RWPE2 (cell line): ENCODE measurements at places on chromosomes 3 and 15.

GRCh38 chr3:153313302-153313965, 151.4 kb downstream of the RAP2B start:
- no peak for DNase-seq
- no peaks in the 10 kb centered on the region for H3K27me3 ChIP-seq
- no peak overlapping the region for H3K4me3 ChIP-seq
- H3K4me1 ChIP-seq = peaks cover 9% of the 10 kb centered on the region

DNA sequence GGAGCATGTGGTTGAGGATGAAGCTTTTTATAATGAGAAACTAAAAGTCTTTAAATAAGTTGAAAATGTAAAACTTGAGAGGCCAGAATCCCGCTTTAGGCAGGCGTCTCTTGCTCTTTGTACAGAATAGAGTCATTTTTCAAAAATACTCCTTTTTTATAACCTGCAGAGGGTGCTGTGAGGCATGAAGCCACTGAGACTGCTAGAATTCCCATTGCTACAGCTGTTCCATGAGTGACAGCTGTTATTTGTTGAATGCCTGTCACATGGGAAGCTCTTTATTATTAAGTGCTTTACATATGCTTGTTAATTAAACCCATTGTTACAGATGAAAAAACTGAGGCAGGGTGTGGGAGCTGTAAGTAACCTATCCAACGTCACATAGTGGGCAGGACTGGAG, 18.5 kb downstream of the MINAR1 start:
- H3K4me3 ChIP-seq = no peak overlapping the region
- no peaks in the 10 kb centered on the region for H3K4me1 ChIP-seq
- H3K36me3 ChIP-seq = no peaks in the 10 kb centered on the region

- no peak overlapping the region for H3K4me3 ChIP-seq
- DNase-seq = no peak
- no peak overlapping the region for H3K27ac ChIP-seq
- H3K36me3 ChIP-seq = no peaks in the 10 kb centered on the region
Measured at GRCh38 chr3:128517648-128518047, 24.6 kb upstream of the GATA2 start.

- no peak for DNase-seq
- no peak overlapping the region for H3K4me3 ChIP-seq
- peaks cover 20% of the 10 kb centered on the region for H3K4me1 ChIP-seq
- H3K36me3 ChIP-seq = no peaks in the 10 kb centered on the region
- no peaks in the 10 kb centered on the region for H3K27me3 ChIP-seq
- no peak overlapping the region for H3K27ac ChIP-seq
Measured at GRCh38 chr3:39346785-39347585, 17.5 kb downstream of the CCR8 start.
